ENCODE measurements at places on chromosomes 16 and 17. TPM values are rescaled to one million over a fixed set of nuclear protein-coding genes. Genes with fewer than 3 reads are reported as not detected.

DNA sequence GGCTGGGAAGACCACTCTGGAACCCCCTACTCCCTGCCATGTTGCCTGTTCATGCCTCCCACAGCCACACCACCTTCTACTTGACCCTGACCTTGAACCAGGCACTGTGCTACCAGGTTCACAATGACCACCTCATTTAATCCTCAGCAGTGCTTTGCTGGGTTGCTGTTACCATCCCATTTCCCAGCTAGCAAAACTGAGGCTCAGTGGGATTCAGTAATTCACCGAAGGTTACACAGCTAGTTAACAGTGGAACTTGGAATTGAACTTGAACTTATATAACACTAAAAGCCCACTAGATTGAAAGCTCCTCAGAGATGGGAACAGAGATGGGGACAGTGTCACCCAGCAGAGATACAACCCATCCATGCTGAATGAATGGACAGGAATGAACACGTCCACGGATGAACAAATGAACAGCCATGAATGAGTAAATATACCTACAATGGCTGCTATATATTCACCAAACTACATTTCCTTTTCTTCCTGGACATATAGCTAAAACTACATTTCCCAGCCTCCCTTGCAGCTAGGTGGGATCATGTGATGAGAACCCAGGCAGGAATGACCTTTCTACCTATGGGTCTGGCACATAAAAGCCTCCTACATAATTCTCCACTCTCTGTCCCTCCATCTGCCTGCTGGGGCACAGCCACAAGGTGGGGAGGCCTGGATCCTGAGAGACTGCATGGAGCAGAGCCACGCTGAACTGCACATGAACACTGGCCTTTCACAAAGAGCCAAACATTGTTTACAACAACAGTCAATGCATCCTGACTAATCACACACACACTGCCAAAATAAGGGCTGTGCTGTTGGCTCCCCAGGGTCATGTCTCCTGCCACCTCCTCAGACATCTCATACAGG, 94.8 kb downstream of the RMI2 start:
- H3K4me3 ChIP-seq: no peak overlapping the region
- DNase-seq: no peak
- no peaks in the 10 kb centered on the region for H3K36me3 ChIP-seq
- H3K27ac ChIP-seq: no peak overlapping the region
- H3K4me1 ChIP-seq: no peaks in the 10 kb centered on the region

DNA sequence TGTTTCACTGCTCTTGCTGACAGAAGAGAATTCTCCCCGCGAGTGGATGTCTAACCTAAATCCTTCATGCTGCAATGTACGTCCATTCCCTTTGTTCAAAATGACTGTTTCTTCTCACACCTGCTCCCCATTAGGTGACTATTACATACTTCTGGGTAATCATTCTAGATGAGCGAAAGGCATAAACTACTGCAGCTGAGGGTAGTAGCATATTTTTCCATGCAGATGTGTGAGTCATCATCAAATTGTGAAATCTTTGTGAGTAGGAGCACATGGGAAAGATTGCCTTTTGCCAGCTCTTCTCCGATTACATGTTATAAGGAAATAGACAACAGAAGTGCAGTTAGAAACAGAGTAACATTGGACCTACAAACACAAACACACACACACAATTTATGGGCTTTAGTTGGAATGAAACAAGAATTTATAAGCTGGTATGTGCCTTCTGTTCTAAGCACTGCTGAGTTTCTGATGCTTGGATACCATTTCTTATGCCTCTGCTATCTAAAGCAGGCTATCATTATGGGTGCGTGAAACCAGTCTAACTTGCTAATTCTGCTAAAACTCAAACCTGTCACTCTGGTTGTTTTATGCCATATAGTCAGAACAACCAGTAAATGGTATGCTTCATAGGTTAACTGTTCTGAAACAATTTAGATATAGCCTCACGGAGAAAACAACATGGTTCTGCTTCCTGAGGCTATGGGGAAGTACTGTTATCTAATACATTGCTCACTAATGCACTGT, 346.9 kb upstream of the PSMD7 start:
- H3K27me3 ChIP-seq: no peaks in the 10 kb centered on the region
- DNase-seq: no peak

DNA sequence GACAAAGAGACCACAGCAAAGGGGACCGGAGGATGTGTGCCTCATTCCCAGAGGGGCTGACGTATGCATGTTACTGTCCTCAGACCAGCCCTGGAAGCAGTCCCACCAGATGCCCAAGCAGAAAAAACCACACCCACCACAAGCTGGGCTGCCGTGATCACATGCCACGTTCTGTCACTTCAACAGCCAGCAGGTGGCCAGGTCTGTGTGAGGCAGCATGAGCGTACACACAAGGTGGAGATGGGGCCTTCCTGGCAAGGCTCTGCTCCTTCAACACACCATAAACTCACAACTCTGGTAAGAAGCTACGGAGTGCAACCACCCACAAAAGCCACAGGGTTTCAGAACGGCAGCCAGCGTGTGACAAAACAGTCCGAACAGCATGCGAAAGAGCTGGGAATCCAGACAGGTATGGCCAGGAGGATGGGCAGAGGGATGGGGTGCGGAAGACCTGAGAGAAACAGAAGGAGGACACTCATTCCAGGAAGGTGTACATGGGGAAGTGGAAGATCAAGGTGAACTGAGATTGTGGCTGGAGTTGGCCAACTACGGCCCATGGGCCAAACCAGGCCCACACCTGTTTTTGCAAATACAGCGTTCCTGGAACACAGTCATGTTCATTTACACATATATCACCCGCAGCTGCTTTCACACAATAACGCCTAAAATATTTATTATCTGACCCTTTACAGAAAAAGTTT, 27.9 kb downstream of the MBTPS1 start:
- H3K4me1 ChIP-seq: peaks cover 51% of the 10 kb centered on the region
- no peaks in the 10 kb centered on the region for H3K27me3 ChIP-seq
- H3K27ac ChIP-seq: peak overlapping the region; percentile 52
- H3K4me3 ChIP-seq: no peak overlapping the region
- H3K36me3 ChIP-seq: peaks cover 49% of the 10 kb centered on the region
- DNase-seq: peak; percentile 76

DNA sequence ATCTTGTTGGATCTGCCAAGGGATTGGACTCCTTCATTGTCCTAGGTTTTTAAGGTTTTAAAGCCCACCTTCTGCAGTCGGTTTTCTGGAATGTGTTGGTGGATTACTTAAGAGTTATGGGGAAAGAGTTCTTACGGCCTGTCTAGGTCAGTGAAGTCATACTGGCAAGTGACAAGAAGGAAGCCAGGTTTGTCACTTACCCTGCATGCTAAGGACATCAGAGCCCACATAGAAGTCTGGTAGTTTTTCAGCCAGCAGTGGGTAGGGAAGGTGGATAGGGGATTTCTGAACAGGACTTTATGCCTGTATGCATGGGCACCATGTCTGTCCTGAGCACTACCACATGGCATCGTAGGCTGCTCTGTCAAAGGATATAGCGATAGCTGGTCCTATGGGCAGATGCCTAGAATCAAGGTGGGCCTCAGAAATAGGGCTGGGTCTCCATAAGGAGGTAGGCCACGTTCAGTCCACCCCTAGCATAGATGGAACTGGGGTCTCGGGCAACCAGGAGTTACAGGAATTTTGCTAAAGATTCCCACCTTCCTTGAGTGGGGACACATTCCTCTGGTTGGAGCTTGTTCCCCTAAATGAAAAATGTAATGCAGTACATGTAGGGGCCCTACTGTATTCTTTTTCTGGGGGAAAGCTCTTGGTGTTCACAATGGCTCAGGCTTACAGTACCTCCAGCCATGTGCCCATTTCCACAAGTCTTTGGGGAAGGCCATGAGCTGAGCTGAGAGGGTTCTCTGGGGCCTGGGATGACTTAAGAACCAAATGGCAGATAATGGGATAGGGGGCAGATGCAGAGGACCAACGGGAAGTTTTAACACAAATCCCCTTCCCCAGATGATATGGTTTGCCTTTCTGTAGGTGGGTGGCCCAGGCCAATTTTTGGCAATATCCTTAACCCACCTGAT, 27.5 kb downstream of the TRPV2 start:
- H3K27ac ChIP-seq: peak overlapping the region; percentile 68
- peaks cover 57% of the 10 kb centered on the region for H3K36me3 ChIP-seq
- no peaks in the 10 kb centered on the region for H3K27me3 ChIP-seq
- no peak for DNase-seq
- H3K4me3 ChIP-seq: no peak overlapping the region

DNA sequence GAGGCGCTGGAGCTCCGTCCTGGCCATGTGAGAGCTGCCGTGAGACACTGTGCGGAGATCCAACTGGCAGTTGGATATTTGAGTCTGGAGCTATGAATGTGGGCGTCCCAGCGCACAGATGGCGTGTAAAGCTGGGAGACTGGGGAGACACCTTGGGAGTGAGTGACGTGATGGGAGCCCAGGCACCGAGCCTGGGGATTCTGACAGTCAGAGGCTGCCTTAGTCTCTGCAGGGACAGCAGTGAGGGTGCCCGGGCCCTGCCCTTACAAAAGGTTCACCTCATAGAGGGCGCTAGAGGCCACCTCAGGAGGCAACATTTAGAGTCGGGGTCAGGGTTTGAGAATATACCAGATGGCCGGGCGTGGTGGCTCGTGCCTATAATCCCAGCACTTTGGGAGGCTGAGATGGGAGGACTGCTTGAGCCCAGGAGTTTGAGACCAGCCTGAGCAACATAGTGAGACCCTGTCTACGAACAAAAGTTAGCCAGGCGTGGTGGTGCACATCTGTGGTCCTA, 194.1 kb upstream of the GSE1 start:
- peaks cover 4% of the 10 kb centered on the region for H3K4me1 ChIP-seq
- H3K27me3 ChIP-seq: no peaks in the 10 kb centered on the region
- H3K36me3 ChIP-seq: no peaks in the 10 kb centered on the region
- no peak overlapping the region for H3K4me3 ChIP-seq

DNA sequence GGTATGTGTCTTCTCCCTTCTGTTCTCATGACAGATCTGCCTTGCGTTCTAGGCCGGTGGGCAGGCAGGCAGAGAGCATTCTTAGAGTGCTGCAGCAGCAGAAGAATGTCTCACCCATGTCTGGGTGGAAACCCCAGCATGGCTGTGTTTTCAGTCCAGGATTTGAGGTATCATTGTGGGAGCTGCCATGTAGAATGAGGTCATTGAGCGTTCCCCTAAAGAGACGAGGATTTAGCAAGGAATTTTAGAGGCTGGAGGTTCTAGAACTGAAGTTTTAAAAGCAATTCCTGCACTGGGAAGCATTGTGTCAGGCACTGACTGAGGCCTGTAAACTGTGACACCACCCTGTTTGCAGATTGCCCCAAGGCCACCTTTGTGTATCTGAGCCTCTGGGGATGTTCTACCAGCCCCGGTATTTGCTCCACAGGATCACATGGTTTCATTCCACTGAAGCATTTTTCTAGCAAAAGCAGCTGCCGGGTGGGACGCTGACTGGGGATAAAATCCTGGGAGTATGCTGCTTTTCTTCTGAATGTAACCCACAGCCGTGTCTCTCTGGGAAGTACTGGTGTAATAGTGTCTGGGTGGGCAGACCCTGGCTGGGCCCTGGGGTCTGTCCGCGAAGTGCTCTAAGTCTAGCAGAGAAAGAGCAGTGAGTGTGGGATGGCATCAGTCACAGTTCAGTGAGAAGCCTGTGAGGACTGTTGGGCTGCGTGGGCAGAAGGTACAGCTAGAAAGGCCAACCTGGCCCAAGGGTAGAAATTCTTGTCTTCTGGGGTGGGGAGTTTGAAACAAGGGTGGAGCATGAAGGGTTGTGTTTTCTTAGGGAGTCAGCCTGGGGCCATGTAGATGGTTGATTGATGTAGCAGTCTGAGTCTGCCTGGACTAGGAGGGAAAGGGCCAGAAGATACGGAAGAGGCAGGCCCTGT, 30.2 kb downstream of the PLCD3 start:
- H3K4me1 ChIP-seq: no peaks in the 10 kb centered on the region
- peaks cover 47% of the 10 kb centered on the region for H3K36me3 ChIP-seq
- no peak for DNase-seq
- no peaks in the 10 kb centered on the region for H3K27me3 ChIP-seq
- peak overlapping the region; percentile 9 for H3K27ac ChIP-seq

DNA sequence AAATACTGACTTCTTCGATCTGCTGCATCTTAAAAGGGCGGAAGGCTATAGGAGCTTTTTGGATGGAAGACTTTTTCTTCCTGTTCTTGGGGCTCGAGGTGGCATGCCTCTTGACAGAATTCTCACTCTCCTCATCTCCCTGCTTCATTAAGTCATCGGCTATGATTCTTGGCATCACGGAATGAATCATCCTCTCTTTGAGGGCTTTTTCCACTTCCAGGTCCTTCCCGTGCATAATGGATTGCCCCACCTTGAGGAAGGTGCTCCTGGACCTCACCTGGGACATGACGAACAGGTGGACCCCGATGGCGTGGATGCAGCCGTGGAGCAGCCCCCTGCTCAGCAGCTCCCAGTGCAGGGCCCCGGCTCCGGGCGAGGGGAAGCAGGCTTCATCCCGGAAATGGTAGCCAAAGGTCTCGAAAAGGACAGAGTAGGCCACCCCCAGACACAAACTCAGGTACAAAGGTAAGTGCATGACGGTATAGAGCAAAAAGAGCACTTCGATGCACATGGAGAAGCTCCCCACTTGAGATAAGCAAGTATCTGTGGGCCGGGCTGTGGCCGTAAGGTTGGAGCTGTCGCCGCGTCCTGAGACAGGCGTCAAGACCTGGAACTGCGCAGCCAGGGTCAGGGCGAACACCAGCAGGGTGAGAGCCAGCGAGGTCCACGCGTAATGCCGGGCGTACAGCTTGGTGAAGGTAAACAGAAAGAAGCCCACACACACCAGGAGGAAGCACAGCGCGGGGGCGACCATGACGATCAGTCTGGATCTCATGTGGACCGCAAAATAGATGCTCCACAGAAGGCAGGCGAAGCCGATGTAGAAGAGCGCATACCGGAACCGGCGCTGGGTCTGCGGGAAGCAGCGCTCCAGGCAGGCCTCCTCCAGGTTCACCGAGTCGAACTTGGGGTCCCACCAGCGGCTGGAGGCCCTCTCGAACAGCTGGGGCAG, 1.7 kb downstream of the ADCY9 start:
- peaks cover 15% of the 10 kb centered on the region for H3K36me3 ChIP-seq
- peaks cover 9% of the 10 kb centered on the region for H3K27me3 ChIP-seq
- peak overlapping the region; percentile 71 for H3K4me3 ChIP-seq
- peaks cover 55% of the 10 kb centered on the region for H3K4me1 ChIP-seq

DNA sequence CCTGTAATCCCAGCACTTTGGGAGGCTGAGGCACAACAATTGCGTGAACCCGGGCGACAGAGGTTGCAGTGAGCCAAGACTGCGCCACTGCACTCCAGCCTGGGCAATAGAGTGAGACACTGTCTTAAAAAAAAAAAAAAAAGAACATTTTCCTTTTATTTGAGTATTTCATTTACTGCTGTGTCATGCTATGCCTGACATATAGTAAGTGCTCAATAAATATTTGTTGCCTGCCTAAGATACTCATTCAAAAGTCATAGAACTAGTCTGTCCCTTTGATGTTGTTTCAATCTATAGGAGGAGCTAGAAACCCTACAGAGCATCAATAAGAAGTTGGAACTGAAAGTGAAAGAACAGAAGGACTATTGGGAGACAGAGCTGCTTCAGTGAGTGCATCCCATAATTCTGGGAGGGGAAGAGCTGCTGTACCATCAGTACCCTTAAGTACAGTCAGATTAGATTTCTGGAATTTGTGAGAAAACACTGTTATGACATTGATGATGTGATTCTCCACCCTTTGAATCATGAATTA, 20.0 kb downstream of the CALCOCO2 start:
- no peak for DNase-seq
- no peak overlapping the region for H3K4me3 ChIP-seq
- H3K27ac ChIP-seq: peak overlapping the region; percentile 66
- H3K36me3 ChIP-seq: peaks cover 64% of the 10 kb centered on the region
- no peaks in the 10 kb centered on the region for H3K27me3 ChIP-seq

Gene SYT17
- not detected for total RNA-seq

Gene KRT25
- total RNA-seq: not detected

Gene CCDC144A
- 6.5 TPM for total RNA-seq

Data from activated CD4-positive, alpha-beta T cell treated with anti-CD3 and anti-CD28 coated beads, Interleukin-2, amount 10 ng/mL, durations not matched to agents 7 days and 5 days (primary cell).